ENCODE measurements at places on chromosomes 4 and X. TPM values are rescaled to one million over a fixed set of nuclear protein-coding genes. Genes with fewer than 3 reads are reported as not detected.

Gene PABPC1L2B
- not detected for total RNA-seq

Gene COX7B2
- not detected for total RNA-seq

Gene HEPH
- not detected for total RNA-seq

Gene FGFBP2
- total RNA-seq: 8.3 TPM

Gene GYG2
- total RNA-seq: not detected

Gene PPEF1
- total RNA-seq: 0.72 TPM

Gene MAGEA4
- not detected for total RNA-seq

Gene RADX
- 12.0 TPM for total RNA-seq

Gene TMEM35A
- total RNA-seq: not detected

Gene CPE
- total RNA-seq: not detected

Gene ZNF711
- total RNA-seq: 1.6 TPM

Gene HMGN5
- 2.5 TPM for total RNA-seq

Gene BBS12
- total RNA-seq: 4.3 TPM

Gene AREG
- total RNA-seq: not detected

Gene MID1
- 0.24 TPM for total RNA-seq

Gene ALAS2
- total RNA-seq: not detected

Gene SMARCAD1
- 31.0 TPM for total RNA-seq

All from naive thymus-derived CD4-positive, alpha-beta T cell (primary cell).